ENCODE measurements at places on chromosomes 2 and 18.

GRCh38 chr2:58800881-58801280 lies 559.8 kb upstream of the FANCL start:
- no peak for DNase-seq

DNA sequence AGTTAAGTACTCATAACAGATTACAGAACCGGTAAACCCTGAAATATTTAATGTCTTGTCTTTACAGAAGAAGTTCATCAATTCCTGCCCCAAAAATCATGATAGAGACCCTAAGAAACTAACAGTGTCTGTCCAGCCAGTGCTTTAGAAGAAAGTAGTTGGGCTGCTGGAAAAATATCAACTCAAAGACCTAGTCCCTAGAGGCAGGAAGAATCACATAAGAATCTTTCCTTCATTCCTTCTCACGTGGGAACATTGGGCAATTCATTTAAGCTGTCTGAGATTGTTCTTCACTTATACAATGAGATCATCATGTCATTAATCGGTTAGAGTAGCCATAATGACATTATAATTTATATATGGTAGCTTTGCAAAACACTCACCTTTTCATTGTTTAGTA lies 156.4 kb downstream of the CCBE1 start:
- DNase-seq: no peak

DNA sequence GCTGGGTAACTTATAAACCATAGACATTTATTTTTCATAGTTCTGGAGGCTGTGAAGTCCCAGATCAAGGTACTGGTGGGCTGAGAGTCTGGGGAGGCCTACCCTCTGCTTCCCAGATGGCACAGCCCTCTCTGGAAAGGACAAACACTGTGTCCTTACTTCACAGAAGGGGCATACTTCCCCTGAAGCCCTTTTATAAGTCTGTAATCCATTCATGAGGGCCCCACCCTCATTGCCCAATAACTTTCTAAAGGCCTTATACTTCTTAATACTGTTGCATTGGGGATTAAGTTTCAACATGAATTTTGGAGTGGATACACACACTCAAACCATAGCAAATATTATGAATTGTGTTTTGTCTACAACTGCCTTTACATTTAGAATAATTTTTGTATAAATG lies 36.0 kb downstream of the ATIC start:
- no peak for DNase-seq

DNA sequence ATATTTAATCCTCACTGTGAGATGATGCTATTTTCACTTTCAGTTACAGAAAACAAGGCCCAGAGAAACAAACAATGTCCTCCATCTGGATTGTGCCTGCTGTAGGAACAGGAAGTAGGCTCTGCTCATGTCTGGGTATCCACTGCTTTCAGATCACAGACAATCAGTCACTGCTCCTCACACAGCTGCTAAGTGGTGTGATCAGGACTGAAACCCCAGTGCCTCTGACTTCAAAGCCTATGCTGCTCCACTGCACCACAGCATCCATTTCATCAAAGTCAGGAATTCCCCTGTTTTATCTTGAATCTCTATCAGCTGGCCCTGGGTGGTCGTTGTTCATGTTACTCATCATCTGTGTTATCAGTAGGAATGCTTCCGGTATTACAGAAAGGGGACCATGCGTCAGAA lies 303.8 kb upstream of the TRIB2 start:
- no peak for DNase-seq
